Fibroblast of lung (primary cell): ENCODE measurements at places on chromosomes 1 and 21. TPM values are rescaled to one million over a fixed set of nuclear protein-coding genes. Genes with fewer than 3 reads are reported as not detected.

HLX gene
- 22.3 and 25.2 TPM in 2 replicates for total RNA-seq

SGIP1 gene
- total RNA-seq, result 11.0 and 37.8 TPM in 2 replicates

GRCh38 chr1:28905921-28906666, 8.3 kb upstream of the EPB41 start:
- DNase-seq, result no peak

EVA1C gene
- 4.4 and 4.6 TPM in 2 replicates for total RNA-seq

DNAI4 gene
- 10.8 and 12.1 TPM in 2 replicates for total RNA-seq

DNA sequence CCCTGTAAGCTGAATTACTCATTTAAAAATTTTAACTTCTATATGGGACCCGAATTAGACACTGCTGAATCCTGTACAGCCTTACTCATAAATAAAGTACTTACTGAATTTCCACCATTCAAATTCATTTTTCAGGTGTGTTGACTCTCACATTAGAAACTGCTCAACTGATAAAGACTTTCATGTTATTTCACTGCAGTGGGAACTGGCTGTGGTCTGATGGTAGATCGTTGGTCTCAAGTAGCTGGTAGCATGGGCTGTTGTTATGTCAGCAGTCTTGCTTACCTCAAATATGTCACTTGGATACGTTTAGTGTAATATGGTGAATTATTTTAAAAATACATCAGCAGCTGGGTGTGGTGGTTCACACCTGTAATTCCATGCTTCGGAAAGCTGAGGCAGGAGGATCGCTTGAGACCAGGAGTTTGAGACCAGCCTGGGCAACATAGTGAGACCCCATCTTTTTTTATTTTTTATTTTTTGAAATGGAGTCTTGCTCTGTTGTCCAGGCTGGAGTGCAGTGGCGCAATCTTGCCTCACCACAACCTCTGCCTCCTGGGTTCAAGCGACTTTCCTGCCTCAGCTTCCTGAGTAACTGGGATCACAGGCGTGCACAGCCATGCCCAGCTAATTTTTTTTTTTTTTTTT, 10.4 kb downstream of the DEGS1 start:
- no peak for DNase-seq

- DNase-seq, result no peak
Measured at GRCh38 chr1:61399199-61399598, 316.8 kb downstream of the NFIA start.

GRCh38 chr1:24931468-24932231, 1.6 kb upstream of the RUNX3 start:
- DNase-seq, result no peak

GRCh38 chr1:155126556-155127104, 1.0 kb upstream of the EFNA1 start:
- DNase-seq, result peak; percentile 39

DNA sequence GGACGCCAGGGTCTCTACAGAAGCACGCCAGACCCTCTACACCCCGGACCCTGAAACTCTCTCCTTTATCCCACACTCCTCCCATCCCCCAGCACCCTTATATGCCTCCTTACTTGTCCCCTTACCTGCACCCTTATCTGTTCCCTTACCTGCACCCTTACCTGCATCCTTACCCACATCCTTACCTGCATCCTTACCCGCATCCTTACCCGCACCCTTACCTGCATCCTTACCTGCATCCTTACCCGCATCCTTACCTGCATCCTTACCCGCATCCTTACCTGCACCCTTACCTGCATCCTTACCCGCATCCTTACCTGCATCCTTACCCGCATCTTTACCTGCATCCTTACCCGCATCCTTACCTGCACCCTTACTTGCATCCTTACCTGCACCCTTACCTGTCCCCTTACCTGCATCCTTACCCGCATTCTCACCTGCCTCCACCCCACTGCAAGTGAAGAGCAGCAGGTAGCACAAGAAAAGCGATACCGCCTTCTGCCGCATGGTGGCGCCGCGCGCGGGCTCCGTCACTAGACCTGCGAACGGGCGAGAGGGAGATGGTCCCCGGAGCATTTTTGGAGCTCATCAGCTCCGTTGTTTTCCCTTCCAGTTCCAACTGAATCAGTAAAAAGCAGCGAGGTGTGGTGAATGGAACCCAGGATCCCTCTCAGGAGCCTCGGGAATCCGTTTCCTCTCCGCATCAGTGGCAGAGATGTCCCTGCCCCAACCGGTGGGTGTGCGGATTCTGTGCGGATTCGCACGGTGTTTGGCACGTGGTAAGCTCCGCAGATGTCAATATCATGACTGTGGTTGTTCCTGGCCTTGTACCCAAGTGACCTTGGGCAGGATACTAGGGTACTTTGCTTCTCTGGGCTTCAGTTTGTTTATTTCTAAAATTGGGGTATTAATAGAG, 2.9 kb downstream of the IFI6 start:
- DNase-seq, result peak; percentile 61

CCDC17 gene
- 0.51 and 0.99 TPM in 2 replicates for total RNA-seq

ATAD3C gene
- under 0.01 and 0.17 TPM in 2 replicates for total RNA-seq

DPT gene
- 4.1 and 13.6 TPM in 2 replicates for total RNA-seq

GRCh38 chr21:22096314-22096713, 1098.1 kb downstream of the NCAM2 start:
- DNase-seq, result no peak

DNA sequence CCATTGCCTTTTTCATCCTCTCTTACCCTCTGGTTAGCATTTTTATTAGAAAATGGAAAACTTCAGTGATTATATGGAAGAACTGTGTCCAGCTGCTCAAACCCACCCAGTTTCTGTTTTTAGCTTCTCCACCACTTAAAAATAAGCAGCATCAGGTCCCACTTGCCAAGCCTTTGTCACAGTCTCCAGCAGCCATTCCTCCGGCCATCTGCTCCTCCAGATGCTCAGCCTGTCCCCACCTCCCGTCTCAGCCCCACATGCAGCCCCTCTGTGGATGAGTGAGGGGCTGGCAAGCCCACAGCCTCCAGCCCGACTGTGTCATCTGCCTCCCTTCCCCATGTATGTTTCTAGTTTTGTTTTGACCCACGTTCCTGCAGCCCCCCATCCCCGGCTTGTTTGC, 289.7 kb downstream of the HHAT start:
- DNase-seq, result no peak

DNA sequence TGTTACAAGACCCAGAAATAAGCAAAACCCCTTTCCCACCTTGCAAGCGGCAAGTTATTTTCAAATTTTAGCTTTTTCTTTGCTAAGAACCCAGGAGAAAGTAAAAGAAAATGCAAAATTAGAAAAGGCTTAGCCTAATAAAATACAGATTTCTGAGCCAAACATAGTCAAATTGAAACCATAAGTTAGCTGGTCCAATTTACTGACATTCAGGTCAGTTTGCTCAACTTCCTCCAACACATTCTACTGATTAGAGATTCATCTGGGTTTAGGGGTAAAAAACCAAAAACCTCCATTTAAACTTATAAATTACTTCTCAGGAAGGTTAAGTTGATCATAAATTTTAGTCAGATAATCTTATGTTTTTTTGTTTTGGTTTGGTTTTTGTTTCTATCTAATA, 701.8 kb upstream of the CXADR start:
- no peak for DNase-seq

PEA15 gene
- 84.7 and 108 TPM in 2 replicates for total RNA-seq

- no peak for DNase-seq
Measured at GRCh38 chr1:3678361-3679097, 26.2 kb downstream of the TP73 start.

DNA sequence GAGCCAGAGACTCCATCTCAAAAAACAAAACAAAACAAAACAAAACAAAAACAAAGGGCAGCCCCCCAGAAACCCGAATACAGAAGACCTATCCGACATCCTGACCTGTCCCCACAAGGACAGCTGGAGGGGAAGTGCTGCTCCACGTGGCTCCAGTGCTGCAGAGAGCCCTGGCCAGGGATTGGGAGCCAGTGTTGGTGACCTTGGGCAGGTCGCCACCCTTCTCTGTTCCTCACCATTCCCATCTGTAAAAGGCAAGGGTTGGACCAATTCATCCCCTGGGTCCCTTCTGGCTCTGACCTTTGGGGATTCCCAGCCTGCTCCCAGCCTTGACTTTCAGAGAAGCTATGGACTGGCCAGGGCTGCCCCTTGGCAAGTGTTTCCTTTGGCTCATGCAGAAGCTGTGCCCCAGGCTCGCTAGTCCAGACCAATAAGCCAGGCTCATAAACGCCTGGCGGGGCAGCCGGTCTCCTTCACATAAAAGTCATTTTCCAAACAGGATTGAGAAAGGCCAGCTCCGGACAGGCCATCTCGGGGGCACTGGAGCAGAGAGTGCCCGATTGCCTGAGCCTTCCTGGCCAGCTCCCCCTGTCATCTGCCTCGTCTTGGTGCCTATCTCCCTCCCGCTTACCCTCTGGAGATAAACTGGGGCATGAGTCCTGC, 20.0 kb upstream of the PADI1 start:
- no peak for DNase-seq

DNA sequence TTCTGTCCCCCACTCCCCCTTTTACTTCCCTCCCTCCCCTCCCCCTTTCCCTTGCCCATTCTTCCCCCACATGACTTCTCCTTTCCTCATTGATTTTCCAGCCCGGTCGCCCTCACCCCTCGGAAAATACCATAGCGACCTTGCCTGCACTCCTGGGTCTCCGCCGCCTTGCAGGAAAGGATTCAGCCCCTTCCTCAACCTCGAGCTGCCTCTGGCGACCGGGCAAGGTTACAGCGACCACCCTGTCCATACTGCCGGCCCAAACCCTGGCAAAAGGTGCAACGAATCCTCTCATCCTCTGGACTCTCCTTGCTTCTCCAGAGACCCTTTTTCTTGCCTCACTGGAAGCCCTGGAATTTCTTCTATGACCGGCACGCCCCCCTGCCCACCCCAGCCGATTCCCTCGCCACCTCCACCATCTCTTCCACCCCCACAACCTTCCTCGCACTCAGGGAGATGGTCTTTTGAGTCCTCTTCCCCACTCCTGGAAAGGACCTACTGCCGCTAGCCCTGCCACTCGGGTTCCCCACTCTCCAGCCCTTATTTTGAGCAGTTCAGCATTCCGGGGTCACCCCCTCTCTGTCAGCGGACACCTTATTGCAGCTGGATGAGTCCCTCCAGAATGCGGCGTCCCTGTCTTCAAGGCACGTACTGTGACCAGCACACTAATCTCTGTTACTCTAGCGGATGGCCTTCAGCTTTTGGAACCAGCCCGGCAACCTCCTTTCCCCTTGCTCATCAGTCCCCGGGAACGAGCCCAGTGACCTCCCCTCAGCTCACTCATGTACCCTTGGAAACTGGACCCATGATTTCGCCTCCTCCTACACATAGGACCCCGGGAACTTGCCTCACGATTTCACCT, 846 bp downstream of the NSUN4 start:
- no peak for DNase-seq

- DNase-seq, result no peak
Measured at GRCh38 chr1:244022311-244022710, 28.8 kb upstream of the ZBTB18 start.

BCAR3 gene
- 34.4 and 35.2 TPM in 2 replicates for total RNA-seq

DNA sequence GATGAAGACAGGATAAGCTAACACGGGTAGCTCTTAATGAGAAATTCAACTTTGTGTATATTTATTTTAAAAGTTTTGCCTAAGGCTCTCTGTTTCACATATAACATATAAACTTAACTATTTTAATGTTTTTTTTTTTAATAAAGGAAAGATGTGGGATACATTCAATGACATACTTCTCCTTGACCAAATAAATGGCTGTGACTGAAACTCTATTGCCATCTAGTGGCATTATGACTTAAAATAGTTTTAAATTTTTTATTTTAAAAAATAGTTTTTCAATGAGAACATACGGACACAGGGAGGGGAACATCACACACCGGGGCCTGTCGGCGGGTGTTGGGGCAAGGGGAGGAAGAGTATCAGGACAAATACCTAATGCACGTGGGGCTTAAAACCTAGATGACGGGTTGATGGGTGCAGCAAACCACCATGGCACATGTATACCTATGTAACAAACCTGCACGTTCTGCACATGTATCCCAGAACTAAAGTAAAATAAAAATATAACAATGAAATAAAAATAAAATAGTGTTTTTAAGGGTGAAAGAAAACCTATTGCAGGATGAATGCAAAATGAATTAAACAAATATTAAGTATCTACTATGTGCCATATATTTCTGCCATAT, 83.4 kb downstream of the LYST start:
- DNase-seq, result peak; percentile 55

DNA sequence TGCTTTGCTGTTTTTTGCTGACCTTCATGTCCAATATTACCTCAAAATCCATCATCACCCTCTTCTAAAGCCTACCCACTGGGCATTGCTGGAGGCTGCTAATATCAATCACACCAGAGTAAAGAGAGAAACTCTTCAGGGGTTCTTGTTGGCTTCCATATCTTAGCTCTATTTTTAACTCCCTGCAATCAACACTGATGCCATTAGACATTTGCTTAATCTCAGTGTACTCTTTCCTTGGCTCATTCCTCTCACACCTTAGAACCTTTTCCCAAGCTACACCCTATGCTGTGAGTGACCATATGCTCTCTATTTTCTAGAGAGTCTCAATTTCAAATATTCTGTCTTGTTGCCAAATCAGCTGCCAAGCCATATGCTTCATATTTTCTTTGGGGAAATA, 40.6 kb upstream of the RABGAP1L start:
- DNase-seq, result no peak

DNA sequence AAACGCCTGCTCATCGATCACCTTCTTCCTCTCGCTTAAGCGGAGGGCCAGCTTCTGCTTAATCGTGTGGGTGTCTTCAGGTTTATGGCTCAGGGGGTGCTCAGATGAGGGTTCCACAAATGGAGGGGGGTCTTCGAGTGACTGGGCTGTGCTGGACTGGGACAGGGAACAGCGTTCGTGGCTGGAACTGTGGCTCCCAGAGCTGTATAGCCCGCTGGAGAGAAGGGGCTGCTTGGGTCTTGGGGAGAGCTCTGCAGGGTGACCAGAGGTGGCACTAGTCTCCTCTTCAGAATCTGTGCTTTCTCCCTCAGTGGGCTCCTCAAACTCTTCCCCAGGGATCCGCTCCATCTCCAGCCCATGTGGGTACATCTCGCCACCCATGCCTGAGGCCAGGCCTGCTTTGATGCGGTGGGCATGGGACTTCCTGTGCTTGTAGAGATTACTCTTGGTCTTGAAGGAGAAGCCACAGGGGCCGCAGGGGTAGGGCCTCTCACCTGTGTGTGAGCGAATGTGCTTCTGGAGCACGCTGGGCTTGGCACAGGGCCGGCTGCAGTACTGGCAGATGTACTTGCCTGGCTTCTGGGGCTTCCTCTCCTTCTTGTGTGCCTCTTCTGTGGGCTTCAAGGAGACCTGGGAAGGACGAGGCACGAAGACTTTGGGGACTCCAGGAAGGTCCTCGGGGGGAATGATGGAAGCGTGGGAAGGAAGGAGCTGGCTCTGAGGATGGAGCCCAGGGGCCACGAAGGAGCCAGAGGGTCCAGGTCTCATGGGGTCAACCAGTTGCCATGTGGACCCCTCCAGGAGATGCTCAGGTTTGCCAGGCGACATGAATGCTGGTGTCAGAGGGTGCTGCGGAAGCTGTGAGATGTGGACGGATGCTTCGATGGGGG, 99.4 kb upstream of the EDN2 start:
- no peak for DNase-seq

DNA sequence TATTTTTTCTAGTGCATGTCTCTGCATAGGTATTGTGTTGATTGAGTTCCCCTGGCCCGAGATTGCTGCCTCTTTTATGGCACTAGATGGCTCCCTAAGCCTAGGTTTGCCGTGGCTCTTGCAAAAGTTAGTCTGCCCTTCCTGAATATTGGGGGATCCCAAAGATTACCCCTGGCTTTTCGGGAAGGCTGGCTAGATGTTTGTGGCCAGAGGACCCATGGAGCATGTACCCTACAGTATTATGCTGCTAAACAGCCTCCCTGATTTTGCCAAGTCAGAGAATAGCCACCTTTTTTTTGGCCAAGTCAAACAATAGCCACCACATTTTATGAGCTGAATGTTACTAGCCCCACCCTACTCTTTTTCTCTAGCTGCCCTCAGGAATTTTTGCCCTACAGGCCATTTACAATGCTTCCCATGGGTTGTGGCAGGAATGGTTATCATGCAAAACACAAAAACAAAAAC, 343.2 kb downstream of the OLFM3 start:
- DNase-seq, result no peak
